ENCODE measurements at places on chromosomes 3 and 15.

- no peak for DNase-seq
These were observed 10.5 kb upstream of the RPL29 start for GRCh38 chr3:52006017-52006819.

GRCh38 chr15:84811828-84812227 is 5.3 kb upstream of the ALPK3 start:
- no peak for DNase-seq

DNA sequence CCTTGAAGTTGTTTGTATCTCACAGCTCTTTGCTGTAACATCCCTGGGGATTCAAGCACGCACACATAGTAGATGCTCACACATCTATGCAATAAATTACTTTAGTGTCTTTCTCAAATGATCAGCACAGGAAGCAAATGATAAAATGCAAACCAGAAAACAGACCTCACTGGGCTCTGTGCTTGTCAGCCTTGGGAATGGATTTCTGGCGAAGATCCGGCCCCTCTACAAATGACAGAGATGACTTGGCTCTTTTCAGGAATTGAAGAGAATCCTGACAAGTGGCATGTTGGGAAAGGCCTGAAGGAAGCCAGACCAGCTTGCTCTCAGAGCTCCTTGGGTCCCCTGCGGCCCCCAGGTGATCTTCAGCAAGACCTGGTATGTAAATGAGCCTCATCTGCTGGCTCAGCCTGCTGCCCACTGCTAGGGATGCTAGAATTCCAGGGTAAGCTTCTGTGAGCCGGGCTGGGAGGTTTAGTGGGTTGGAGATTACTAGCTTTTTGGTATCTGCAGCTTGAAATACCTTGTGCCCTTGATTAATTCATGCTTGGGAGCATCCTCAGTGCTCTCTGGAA is 54.1 kb downstream of the LPP start:
- no peak for DNase-seq

DNA sequence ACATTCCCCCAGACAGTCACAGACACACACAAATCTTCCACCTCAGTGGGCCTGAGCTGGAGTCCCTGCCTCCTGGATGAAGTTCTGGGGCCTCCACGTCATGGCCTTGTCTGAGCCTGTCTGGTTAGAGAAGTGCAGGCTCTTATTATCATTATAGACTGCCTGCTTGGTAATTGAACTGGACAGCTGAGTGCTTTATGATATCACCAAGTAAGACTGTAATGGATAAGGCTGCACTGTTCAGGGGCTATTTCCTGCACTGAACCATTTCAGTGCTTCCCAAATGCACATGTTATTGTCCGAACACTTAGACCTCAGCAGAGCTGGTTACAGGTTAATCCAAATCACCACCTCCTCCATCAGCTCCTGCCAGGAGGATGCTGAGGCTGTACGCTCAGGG is 8.7 kb upstream of the ST6GAL1 start:
- DNase-seq: no peak

GRCh38 chr3:31876331-31876730 is 104.7 kb downstream of the OSBPL10 start:
- no peak for DNase-seq

GRCh38 chr3:107524841-107525643 is 2.3 kb downstream of the BBX start:
- peak; percentile 26 for DNase-seq

GRCh38 chr3:55525436-55525835 is 38.3 kb upstream of the WNT5A start:
- DNase-seq: no peak

DNA sequence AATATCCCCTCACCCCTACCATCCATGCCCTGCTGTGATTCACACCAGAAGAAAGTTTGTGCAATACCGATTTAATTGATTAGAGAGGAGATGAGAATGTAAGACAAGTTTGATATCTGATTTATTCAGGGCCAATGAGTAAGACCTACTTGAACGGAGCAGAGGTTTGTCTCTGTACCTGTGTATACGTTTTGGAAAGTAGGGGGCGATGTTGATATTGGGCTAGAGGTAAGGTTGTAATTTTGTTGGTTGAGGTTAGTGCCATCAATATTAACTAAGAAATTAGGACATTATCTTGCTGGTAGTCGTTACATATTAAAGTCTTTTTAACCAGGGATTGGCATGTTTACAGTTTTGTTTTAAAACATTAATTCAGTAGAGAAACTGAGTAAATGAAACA is 20.5 kb downstream of the EAF2 start:
- no peak for DNase-seq

GRCh38 chr3:179147873-179148615 is at the start of gene PIK3CA:
PIK3CA (plus strand) TSS chr3:179148357; CDS start chr3:179198826, 50,469 bp downstream.
- peak; percentile 100 for DNase-seq

- DNase-seq: no peak
These were observed 211.0 kb upstream of the DPPA4 start for GRCh38 chr3:109548192-109548938.

DNA sequence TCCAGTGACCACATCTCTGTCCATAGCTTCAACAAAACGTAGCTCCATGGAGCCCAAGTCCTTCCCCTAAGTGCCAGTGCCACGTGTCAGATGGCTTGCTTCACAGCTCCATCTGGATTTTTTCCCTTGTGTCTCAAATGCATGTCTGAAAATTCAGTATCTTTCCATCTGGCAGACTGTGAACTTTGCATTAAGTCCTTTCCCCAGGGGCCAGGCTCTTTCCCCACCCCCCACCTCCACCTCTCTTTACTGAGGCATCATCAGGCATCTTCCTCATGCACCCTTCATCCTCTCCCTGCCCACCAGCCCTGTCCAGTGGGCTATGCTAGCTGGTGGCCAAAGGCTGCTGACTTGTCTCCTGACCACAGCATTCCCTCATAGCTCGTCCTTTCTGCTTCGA is 53.7 kb downstream of the PDIA5 start:
- no peak for DNase-seq

DNA sequence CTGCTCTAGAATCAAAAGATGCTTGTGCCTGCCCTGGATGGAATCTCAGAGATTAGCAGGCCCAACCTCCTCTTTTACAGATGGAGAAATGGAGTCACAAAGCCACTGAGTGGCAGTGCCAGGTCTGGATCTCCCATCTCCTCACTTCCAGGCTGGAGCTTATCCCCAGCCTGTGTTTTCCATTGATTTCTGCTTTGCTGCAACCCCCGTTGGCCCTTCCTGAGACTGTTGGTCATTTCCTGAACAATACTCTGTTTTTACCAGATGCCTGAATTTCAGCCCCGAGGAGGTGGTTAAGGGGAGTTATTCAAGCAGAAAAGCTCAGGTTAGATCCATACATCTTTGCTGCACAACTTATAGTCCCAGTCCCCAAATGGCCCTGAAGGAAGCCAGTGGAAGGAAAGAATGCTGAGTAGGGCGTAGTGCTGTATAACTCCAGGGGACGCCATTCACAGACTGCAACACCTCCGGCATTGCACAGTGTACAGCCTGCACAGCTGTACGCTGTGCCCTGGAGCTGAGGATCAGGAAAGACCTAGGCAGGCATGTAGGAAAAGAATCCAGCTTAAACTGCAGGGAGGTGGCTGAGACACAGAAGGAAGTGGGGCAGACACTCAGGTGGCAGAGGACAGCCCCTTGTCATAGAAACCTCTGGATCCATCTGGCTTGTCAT is 77.5 kb downstream of the RPLP1 start:
- no peak for DNase-seq

GRCh38 chr3:179608931-179609720 is 4.5 kb downstream of the NDUFB5 start:
- DNase-seq: no peak

DNA sequence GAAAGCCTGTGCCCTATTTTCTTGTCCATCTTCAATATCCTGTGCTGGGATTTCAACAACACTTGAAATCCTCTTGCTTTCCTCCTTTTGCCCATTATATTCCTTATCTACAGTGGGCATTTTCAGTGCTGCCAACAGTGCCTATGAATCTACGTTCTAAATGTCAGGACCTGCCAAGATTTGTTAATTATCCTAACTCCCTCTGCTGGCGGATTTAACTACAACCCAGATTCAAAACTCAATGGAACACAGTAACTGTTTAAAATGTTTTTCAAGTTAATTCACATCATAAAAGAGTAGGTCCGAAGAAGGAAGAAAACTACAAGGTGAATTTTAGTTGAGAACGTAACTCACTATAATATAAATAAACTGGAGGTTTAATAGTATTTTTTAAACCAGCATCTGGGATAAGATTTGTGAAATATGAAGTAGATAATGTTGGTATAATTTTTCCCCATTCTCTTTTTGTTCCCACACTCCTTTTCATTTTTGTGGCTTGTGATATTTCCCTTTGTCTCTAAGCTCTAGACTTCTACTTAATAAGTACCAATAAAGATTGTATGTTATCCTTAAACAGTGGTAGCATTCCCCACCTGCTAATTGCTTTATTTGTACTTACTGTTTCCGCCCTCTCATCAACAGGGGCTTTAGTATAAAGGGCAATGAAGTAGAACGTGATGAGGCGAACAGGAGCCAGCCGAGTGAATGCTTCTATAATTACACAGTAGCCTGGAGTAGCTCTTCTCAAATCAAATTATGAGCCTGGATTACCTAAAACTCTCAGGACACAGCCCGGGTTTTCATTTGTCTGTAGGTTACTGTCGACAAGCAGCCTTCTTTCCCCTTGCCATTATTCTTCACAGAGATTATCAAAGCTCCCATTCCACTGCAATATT is 302.5 kb upstream of the ATP11B start:
- DNase-seq: peak; percentile 7

DNA sequence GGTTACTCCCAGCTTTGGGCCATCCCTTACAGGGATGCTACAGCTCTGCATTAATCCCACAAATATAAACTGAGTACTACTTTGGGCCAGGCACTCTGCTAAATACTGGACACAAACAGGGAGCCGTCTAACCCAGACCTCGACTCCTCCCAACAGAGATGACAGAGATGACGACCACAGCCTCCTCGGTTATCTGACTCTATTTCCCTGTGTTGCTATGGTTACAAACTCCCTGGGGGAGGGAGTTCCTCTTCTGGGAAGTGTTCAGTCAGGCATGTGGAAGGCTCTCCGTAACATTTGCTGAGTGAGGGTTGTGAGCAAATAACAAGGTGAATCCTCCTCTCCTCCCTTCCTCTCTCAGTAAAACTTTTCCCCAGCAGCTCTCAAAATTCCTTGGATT is 6.7 kb upstream of the CMTM7 start:
- no peak for DNase-seq

DNA sequence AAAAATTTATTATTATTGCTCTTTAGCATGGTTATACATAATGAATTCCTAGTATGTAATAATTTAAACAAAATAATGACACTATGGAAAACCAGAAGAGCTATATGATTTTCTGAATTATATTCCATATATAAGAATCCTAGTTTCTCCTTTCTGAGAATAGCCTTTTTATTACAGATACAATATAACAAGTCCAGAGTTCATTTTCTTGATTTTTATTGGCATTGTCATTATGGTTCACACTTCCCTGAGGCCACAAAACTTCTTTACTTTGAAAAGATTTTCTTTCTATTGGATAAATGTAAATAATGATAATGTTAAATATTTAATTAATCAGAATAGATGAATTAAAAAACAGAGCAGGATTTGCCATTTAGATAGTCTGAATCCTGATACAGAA is 362.3 kb upstream of the BCHE start:
- no peak for DNase-seq

GRCh38 chr15:63971427-63971805 is 74.9 kb downstream of the DAPK2 start:
- no peak for DNase-seq

DNA sequence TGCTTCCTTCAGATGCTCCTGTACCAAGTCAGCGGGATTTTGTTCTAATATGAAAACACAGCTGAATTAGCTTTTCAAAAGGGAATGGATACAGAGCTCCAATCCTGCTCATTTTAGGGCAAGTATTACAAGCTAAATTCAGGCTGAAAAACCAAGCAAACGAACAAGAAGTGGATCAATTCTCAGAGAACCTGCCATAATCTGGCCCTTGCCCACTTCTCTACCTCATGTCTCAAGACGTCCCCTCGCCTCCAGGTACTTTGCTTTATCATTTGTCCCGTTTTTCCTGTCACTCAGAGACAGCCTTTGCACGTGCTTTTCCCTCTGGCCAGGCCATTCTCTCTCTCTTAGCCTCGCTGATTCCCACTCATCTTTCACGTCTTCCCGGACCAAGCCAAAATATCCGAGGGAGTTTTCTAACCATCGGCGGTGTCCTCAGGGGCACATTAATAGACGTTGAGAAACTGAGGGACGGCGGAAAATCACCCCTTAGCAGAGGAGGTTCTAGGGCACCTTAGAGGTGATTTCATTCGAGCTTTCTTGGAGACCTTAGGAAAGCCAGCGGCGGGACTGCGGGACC is 654 bp downstream of the SUSD5 start:
- no peak for DNase-seq

DNA sequence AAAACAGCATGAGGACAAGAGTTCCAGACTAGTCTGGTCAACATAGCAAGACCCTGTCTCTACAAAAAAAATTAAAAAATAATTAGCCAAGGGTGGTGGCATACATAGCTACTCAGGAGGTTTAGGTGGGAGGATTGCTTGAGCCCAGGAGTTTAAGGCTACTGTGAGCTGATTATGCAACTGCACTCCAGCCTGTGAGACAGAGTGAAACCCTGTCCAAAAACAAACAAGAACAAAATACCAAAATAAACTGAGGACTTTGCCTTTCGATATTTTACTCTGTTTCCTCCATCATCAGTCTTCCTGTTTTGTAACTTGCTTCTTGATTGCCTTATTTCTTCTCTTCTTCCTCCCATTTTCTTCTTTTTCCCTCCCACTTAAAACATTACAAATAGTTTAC is 504.4 kb downstream of the ROBO1 start:
- DNase-seq: no peak
